ENCODE measurements at places on chromosomes 5 and 9.

DNA sequence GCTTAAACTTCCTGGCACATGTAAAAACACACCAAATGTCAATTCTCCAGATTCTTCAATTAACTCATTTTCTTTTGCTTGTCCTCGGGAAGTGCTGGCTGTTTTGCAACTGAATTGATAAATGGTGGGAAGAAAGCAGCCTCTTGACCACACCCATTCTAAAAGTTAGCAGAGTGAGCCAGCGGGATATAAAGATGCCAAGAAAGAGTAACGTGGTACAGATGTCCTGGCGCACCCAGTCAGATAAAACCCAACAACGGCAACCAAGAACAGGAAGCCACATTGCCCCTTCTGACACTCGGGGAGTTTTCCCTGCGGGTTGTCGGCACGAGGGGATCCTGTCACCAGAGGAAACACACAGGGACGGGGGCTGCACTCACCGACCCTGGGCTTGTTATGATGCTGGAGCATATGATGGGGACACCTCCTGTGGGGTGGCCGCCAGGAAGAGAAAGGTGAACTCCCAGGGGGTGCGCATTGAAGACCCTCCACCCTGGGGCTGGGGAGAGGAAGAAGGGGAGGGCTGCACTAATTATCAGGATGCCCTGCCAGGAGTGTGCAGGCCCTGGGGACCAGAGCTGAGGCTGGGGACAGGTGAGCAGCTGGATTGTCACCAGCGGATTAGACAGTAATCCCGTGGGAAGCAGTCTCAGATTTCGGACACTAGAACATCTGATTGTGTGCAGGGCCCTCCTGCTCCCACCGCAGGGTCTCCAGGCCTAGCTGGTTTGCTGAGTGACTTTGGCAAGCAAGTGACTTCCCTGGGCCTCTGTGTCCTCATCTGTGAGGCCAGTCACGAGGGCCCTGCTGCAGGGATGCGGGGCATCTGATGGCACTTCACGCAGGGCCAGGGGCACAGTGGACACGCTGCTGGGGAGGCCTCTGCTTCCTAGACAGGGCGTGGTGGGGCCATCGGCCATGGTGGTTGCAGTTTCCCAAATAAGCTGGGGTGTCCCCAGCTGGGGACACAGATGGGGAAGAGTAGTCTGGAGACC lies 59.2 kb downstream of the CRB2 start:
- no peak for DNase-seq

DNA sequence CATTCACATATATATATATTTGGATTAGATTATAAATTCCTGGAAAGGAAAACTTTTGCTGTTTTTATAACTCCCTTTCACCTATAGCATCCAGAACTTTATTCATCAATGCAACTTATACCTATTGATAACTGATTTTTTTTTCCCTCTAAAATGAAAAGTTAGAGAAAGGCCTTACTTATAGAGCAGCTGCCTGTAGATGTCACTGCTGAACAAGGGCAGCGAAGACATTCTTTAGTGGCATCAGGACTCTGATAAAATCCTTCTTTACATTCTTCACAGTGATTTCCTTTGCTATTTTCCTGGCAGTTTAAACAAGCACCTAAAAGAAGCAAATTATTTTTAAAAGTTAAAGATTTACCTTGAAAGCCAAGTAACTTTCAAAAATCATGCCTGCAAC lies 32.3 kb upstream of the CDK5RAP2 start:
- no peak for DNase-seq

GRCh38 chr5:137128012-137128411 lies 371.1 kb downstream of the SPOCK1 start:
- DNase-seq = no peak

DNA sequence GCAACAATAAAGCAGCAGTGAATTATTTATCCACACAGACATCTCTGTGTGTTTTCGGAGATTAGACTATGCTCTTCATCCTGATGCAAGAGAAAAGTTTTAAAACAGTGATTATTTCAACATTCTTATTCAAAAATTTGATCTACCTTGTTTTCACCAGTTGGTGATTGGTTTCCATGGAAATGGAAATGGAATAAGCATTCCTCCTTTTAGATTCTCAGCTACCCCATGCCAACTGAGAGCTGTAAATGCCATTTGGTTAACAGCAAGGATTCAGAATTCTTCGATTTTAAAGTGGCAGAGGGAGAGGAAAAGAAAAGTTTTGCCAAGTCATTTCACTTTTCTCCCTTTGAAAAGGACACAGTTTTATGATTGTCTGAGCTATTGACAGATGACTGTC lies 154.7 kb downstream of the PCSK5 start:
- no peak for DNase-seq

- no peak for DNase-seq
Measured at GRCh38 chr5:124061663-124062062, 549.7 kb downstream of the CSNK1G3 start.

DNA sequence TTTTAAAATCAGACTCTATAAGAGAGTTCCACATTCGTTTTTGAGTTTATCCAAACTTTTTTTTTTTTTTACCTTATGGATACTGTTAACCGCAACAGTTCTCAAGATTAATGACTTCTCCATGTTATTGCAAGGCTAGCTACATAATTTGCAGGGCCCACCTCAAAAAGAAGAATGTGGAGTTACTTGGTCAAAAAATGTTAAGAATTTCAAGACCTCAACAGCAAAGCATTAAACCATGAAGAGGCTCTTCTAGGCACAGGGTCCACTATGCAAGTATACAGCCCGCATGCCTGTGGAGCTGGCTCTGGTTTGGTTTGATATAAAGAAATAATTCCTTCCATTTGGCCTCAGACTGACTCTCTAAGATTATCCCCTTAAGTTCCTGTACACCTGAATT lies 133.3 kb upstream of the TLX3 start:
- DNase-seq = no peak

- DNase-seq = no peak
Measured at GRCh38 chr9:125747765-125748445, 732 bp downstream of the PBX3 start.

GRCh38 chr5:135894789-135895188 lies 852 bp downstream of the IL9 start:
- DNase-seq = no peak
